GF-D8 (cell line): ENCODE measurements at places on chromosomes 2 and 18.
A peak's percentile ranks its signal among the peaks of the same experiment; 100 is the strongest.

GRCh38 chr2:47065771-47066380 is 89.2 kb downstream of the STPG4 start:
- DNase-seq, result no peak

DNA sequence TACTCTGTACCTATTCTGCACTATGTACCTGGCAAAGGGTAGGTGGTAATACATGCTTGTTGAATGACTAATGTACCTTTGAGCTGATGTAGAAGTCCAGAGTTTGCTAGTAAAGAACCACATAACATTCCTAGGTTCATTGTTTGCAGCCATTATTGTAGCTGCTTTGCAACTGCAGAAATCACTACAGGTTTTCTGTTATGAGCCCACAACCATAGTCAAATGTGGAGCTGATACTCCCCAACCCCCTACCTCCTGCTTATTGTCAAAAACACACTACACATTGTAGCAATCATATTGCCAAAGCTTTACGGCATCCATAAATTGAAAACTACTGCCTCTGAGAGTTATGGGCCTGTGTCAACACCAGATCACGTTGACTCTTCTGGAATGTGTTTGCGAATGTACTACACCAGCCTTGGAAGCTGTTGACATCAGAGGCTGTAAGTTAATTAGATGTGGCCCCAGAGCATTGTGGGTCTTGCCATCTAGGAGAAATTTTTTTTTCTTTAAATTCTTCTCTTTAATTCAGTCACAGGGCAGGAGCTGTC is 187.0 kb downstream of the AGPS start:
- DNase-seq, result no peak

- DNase-seq, result no peak
Observed at GRCh38 chr18:46715062-46715461, 41.8 kb downstream of the ST8SIA5 start.

GRCh38 chr18:30970196-30970816 is 72.2 kb downstream of the DSC3 start:
- DNase-seq, result no peak

- no peak for DNase-seq
Observed at GRCh38 chr2:3490191-3491170, 28.9 kb downstream of the ADI1 start.

- no peak for DNase-seq
Observed at GRCh38 chr18:79940814-79941472, 10.5 kb downstream of the SLC66A2 start.

DNA sequence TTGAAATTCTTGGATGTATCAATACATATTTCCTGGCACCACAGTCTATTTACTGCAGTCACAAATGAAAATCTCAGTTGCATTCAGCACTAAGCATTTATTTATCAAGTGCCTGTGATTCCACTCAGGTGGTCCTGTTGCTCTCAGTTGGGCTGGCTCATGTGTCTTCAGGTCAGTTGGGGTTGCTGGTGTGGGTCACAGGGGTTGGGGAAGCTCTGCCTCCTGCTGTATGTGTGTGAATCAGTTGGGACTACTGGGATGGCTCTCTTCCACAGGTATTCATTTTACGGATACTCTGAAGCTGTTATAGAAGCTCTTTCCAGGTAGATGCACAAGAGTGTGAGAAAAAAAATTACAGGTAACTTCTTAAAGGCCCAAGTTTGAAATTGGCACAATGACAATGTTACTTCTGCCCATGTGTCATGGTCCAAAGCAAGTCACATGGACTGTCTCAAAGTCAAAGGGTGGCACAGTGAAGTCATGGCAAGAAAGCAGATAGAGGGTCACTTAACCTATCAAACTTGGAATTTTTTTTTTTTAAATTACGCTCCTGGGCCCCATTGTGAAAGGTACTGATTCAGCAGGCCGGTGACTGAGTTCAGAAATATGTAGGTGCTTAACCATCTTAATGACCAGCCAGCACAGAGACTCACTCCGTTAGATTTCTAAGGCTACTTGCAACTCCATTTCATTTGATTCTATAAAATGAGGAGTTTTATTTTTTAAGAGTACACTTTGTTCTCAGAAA is 249.2 kb upstream of the GCFC2 start:
- no peak for DNase-seq

GRCh38 chr2:227990937-227991336 is 119.5 kb downstream of the DAW1 start:
- DNase-seq, result no peak

GRCh38 chr2:23762141-23762540 is 164.8 kb downstream of the ATAD2B start:
- no peak for DNase-seq

- peak; percentile 79 for DNase-seq
Observed at GRCh38 chr2:201257381-201257955, 2.9 kb upstream of the CASP8 start.

DNA sequence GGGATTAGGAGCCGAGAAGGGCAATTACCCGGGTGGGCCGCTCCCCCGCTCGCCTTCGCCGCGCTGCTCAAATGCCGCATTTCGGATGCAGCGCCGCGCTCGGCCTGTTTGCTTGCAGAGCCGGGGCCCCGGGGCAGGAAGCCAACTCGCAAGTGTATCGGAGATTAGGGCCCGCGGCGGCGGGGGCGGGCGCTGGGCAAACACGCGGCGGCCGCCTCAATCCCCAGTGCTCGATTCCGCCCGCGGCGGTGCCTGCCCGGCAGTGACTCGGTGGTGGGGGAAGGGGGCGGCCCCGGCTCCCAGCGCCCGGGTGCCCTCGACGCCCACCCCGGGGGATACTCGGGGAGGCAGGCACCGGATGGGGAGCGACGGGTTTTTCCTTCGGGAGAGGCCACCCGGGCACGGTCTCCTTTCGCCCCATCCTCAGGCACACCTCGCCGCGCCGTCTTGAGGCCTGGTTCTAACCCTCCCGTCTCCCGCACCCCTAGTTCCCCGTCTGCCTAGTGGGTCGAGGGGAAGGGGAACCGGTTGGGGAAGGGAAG is 26.6 kb upstream of the NOTO start:
- DNase-seq, result no peak

DNA sequence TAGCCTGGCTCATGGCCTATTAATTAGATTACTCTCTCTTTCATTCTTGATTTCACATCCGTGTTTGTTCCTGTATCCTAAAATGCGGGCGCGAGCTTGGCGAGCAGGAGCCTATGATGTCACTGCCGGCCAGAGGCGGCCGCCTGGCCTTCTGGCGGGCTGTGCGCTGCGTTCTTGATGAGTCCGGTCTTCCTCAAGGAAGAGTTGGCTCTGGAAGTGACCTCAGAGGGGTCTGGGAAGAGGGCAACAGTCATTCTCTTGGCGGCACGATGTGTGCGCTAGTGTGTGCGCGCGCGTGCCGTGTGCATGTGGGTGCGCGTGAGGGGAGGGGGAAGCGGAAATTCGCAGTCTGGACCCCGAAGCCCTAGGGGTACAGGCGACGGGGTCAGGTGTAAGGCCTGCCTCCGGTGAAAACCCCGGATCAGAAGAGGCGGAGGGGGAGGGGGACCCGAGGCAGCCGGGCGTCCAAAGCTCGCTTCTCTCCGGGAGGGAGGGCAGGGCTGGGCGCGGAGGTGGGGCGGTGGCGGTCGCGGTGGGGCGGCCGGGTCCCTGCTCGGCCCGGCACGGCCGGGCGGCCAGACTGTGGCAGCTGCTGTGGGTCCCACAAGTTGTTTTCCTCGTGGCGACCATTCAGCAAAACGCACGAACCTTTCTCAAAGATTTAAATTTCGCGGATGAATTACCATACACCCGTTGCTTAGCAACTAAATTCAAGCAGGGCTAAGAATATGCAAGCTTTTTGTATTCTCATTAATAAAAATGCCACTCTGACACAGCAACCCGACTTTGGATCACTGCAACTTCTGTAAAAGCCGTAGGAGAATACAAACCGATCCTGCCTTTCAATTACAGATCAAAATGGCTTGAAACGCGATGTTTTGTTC is 8.4 kb downstream of the POU3F3 start:
- DNase-seq, result no peak

DNA sequence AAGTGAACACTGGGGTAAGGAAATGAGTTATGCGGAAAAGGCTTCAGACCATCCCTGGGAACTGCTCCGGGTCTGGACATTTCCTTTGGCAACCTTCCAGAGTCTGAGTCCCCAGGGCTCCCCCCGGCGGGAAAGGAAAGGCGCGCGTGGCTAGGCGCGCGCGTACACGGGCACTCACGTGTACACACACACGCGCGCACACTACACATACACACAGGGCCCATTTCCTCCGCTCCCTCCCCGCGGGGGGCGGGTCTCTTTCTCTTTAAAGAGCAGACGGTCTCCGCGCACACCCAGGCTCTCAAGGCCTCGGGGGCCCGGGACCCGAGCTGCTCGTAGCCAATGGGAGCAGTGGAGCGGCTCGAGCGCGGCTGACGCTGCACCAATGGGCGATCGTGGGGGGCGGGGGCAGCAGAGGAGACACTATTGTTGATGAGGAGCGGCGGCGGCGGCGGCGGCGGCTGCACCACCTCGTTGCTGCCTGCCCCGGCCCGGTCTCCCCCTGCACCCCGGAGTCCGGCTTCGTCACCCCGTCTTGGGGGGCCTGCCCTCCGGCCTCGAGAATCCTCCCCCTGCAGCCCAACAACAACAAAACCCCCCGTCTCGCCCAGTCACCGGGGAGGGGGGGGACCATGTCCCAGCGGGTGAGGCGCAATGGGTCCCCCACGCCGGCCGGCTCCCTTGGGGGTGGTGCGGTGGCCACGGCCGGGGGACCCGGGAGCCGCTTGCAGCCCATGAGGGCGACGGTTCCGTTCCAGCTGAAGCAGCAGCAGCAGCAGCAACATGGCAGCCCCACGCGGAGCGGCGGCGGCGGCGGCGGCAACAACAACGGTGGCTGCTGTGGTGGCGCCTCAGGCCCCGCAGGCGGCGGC is at the start of gene FAM117B:
FAM117B (plus strand) TSS at position 414 of the 872 bp plus-strand sequence; CDS start at position 633, 219 bp downstream.
- peak; percentile 90 for DNase-seq

DNA sequence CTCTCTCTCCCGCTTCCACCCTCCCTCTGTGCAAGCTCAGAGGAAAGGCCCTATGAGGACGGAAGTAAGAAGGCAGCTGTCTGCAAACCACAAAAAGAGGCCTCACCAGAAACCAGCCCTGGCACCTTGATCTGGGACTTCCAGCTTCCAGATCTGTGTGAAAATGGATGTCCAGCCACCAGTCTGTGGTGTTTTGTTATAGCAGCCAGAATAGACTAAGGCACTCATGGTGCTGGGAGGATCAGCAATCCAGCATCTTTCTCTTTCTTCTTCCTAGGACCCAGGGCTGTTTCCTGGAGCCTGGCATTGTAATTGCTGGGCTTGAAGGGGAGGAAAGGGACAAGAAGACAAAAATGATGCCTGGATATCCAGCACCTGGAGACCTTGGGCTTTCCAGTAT is 122.5 kb downstream of the SOCS6 start:
- no peak for DNase-seq

- DNase-seq, result no peak
Observed at GRCh38 chr18:49588971-49589370, 27.1 kb downstream of the LIPG start.

- DNase-seq, result no peak
Observed at GRCh38 chr2:50748671-50749070, 283.3 kb downstream of the NRXN1 start.

DNA sequence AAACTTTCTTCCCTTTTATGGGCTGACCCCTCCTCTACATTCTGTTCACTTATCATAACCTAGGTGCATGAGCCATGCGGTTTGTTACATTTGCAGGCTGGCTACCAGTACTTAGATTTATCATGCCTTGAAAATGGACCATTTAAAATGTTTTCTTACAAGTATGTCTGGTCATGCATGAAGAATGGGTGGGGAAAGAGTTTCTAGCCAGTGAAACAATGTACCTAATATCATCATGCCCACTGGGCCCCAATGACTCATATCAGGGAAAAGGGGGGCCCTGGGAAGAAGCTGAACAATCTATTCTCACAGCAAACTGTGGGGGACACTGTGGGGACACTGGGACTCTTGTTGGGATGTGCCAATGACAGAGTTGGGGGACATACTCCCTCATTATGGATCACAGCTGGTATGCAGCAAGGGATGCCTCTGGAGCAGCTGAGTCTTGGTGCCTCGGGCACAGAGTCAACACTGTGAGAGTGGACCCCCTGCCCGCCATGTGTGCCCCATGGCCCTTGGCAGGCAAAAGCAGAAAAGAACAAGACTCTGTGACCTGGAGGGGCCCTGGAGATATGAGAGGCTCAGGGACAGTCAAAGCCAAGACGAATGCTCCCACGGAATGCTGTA is 156.3 kb downstream of the ZNF516 start:
- DNase-seq, result no peak

DNA sequence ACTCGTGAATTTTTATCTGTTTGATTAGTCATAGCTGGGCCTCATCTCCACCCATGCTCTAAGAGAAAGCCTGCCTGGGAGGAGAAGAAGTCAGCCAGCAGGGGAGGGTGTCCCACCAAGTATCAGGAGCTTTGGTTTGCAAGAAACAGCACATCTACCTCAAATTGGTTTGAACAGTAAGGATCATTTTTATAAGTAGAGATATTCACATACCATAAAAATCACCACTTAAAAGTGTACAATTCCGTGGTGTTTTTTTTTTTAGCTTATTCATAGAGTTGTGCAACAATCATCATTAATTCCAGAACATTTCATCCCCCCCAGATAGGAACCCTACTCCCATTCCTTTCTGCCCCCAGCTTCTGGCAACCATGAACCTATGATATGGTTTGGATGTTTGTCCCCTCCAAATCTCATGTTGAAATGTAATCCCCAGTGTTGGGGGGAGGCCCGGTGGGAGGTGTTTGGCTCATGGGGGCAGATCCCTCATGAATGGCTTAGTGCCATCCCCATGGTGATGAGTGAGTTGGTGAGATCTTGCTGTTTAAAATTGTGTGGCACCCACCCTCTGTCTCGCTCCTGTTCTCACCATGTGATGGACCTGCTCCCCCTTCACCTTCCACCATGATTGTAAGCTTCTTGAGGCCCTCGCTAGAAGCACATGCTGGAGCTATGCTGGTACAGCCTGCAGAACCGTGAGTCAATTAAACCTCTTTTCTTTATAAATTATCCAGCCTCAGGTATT is 36.2 kb upstream of the HS6ST1 start:
- no peak for DNase-seq

DNA sequence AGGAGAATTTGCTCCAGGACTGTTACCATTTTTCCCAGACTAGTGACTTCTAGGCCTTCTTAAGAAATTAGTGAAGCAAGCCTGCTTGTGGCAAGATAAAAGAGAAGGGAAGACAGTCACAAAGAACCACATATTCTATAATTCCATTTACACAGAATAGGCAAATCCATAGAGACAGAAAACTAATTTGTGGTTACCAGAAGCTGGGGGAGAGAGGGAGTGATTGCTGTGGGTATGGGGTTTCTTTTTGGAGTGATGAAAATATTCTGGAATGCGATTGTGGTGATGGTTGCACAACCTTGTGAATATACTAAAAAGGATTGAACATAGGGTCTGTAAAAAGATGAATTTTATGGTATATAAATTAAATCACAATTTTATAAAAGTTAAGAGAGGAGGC is 37.5 kb upstream of the SIX2 start:
- no peak for DNase-seq
